Activated T-helper 17 cell treated with anti-CD3 and anti-CD28 coated beads, Interleukin-2, amount 50 U/mL, for 72 hours (primary cell): ENCODE measurements at places on chromosomes 3 and 15. TPM values are rescaled to one million over a fixed set of nuclear protein-coding genes. Genes with fewer than 3 reads are reported as not detected.

- peak; percentile 45 for ATAC-seq
Measured at GRCh38 chr3:99627062-99627826, 11.2 kb upstream of the COL8A1 start.

- ATAC-seq, result no peak
Measured at GRCh38 chr3:16064642-16065414, 109.7 kb upstream of the GALNT15 start.

DNA sequence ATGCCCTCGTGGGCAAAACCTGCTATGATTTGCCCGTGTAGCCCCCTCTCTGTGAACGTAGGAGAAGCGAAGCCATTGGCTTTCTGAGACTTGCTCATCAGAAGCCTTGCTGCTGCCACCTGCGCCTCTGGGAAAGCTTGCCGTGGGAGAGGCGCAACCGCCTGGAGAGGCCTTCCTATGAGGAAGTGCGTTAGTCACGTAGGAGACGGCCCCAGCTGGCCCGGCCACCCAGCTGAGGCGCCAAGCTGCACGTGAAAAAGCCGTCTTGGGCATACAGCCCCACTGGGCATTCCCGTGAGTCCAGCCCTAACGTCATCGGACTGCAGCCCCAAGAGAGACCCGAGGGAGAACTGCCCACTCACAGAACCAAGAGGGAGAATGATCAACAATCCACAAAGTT, 49.1 kb upstream of the TJP1 start:
- no peak for ATAC-seq

DNA sequence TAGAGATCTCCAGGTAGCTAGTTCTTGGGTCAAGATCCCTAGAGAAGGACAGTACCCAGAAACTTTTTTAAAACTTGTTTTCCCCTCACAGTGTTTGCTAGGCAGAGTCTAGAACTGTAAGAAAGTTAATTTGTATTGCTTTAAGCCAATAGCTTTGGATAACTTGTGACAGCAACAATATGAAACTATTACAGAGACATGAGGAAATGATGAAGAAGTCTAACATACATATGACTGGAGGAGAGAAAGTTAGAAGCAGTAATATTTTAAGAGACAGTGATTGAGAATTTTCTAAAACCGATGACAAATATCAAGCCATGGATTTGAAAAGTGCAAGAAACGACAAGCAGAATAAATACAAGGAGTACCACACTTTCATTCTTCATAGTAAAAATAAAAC, 10.0 kb downstream of the HMG20A start:
- peak; percentile 75 for ATAC-seq

DNA sequence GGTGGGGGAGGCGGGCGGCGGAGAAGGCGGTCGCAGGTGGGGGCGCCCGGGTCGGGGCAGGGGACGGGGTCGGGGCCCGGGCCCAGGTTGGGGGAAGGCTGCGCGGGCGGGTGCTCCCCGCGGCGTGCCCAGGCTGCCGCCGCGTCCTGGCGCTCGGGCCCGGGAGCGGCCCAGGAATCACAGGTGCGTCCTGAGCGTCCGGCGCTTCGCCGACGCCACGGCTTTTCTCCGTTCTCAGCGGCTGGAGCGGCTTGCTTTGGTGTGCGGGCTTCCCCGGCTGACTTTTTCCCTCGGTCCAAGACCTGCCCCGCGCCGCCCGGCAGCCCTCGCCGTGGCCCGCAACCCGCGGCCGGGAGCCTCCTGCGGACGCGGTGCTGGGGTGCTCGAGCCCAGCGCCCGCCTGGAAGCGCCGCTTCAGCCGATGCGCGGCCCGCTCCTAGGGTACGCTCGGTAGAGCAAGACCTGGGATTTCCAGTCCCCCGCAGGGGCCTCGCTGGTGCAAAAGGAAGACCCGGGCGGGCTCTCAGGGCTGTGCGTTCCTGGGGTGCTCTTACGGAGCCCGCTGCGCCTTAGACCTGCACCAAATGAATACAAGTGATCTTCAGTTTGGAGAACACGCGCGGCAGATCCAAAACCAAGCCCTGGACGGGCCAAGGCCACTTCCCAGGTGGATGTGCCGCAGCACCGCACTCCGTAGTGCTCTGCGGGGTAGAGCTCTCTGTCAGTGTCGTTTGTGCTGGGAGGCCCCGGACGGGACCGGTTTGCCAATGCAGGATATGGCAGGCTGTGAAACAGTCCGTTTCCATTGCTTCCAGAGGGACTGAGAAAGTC, 639 bp downstream of the NIPA1 start:
- ATAC-seq, result peak; percentile 37

DNA sequence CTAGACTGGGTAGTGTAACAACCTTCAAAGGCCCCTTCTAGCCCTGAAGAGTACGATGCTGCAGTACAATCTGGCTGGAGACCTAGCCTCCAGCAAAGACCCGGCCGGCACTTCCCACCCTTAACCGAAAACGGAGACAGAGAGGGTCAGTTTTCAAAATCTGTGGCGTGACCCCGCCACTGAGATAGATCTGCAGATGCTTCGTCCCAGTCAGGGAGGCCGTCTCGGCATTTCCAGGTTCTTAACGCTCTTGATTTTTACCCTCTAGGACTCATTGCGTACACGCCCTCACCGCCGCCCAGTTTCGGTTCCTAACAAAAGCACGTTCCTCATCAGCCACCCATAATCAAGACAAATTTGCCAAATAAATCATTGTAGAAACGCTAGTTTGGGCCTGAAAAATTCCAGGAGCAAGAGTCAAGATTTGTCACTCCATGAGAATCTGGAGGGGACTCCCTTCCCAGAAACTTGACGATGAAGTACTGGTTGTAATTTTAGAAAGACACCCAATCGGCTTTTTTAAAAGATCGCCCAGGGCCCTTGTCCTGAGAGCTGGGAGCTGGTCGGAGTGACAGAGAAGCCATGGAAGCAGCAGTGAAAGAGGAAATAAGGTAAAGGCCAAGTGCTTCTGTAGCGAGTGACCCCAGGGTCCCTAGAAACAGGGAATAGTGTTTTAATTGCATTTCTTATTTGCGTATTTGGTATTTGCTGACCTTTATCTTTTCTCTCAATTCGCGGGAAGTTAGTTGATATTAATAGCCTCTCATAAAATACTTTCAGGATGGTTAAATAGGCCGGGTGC, 868 bp upstream of the TMEM87A start:
- peak; percentile 42 for ATAC-seq

DNA sequence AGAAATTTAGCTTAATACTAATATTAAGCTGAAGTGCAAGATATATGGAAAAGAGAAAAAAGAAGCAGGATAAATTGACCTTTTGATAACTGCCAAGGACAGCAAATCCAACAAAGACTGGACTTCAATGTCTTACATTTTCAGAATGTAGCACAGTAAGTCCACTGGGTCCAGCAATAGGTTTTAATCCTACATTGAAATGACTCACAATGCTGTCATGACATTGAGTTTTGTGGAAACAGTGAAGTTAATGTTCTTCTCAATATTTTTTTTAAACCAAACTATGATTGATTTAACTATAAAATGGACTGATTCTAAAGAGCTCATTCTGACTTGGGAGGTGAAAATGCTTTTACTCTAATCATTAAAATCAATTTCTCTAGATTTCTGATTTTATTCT, 166.6 kb upstream of the ZNF717 start:
- ATAC-seq, result no peak

- peak; percentile 92 for ATAC-seq
Measured at GRCh38 chr3:49539659-49540560, 14.4 kb upstream of the BSN start.

- ATAC-seq, result no peak
Measured at GRCh38 chr3:123760817-123761216, 123.3 kb downstream of the MYLK start.

DNA sequence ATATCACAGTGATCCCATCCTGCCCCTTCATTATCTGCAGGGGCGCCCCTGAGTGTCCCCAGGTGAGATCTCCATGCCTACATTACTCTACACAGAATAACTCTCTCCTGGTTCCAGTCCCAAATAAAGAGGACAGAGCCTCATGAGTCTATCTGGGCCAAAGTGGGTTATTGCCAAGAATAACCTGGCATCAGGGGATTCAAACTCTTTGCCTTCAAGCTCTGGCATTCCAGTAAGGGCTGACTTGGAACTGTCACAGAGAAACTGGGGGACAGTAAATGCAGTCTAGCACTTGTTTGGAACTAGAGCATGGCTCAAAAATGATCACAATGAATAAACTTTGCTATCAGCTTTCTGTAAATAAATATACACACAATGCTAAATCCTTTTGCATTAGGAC, 30.3 kb downstream of the GJD2 start:
- ATAC-seq, result no peak

DNA sequence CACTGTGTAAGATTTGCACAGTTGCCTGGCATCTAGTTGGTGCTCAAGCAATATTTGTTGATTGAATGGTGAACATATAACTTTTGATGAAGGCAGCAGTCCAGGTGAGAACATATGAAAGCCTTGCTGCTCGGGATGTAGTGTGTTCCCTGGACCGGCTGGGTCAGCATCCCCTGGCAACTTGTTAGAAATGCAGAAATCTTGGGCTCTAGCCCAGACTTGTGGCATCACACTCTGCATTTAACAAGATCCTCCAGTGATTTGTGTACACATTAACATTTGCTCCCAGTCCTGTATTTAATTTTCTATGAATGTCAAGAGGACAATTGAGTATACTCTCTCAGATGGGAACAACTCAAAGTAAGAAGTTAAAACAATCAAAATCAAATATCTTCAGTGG, 69.0 kb upstream of the SAMMSON start:
- no peak for ATAC-seq

- no peak for ATAC-seq
Measured at GRCh38 chr3:192496905-192497587, 230.3 kb downstream of the FGF12 start.

DNA sequence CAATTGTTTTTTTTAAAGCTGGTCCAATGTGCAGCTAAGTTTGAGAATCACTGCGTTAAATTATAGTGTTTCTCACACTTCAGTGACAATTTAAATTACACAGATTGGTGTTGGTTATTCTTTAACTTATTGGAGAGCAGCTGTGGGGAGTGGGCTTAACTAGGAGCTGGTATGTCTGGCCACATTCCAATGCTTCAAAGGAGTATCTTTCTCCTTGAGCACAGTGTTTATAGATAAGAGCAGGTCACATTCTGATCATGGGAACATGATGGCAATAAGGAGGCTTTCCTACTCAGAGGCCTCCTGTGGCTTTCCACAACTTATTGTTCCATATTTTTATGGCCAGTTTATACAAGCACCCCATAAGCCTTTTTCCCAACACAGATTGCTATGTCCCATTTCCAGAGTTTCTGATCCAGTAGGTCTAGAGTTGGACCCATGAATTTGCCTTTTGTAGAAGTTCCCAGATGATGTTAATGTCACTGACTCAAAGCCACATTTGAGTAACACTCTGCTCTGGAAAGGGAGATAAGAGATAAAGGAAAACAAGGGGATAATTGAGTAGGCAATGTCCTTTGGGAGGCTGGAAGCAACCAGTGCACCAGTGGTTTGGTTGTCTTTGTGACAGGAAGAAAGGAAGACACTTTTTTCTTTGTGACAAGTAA, 33.0 kb upstream of the PLSCR4 start:
- ATAC-seq, result no peak

DNA sequence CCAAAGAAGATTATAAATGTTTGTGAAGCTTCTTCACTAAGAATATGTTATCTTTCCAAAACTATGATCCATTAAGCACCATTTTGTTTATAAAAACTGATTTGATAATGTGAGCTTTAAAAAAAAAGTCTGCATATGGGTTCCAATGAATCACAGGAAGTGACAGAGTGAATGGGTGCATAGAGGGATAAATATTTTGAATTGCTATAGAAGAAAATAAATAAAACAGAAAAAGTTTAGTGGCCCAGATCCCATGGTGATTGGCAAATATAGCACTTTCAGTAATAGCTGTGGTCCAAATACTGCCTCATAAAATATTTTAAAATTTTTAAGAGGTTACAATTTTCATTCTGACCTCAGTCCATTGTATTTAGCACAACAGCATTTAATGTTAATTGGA, 19.2 kb downstream of the CPA3 start:
- ATAC-seq, result no peak

- no peak for ATAC-seq
Measured at GRCh38 chr3:55607844-55608243, 120.7 kb upstream of the WNT5A start.

DNA sequence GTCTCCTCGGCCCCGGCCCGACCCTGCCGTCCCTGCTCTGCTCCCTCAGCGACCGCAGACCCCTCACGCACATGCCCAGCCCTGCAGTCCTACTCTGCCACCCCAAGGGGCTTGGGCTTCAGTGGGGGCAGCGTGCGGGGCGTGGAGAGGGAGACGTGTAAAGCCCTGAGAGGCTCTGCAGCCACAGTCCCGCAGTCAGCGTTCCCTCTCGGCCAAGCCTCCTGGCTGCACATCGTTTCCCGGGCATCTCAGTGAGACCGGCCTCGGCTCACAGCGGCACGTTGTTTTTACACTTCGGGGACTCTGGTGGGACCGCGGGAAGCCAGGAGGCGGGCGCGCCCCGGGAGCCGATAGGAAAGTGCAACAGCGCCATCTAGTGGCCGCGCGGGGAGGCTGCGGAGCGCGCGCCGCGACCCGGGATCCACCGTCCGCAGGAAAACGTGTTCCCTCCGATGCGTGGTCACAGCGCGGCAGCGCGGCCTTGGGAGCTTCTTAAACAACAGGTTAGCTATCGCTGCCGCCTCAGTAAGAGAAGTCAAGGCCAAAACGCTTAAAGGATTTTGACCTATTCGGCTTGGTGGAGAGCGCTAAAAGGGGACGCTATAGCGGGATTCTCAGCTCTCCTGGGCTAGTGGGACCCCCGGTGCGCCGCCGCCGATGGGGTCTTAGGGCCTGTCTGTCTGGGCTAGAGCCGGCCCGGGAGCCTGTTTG, 226.8 kb upstream of the IGF1R start:
- ATAC-seq, result peak; percentile 71

The DISP2 gene
- total RNA-seq, result 0.11 TPM

The GOLGA8O gene
- total RNA-seq, result 1.3 TPM

The RAD51 gene
- total RNA-seq, result 61.4 TPM

The USP50 gene
- total RNA-seq, result not detected

The IL20RB gene
- total RNA-seq, result 1.6 TPM

The GOLGA8S gene
- 0.06 TPM for total RNA-seq

The MGLL gene
- 1.2 TPM for total RNA-seq
